ENCODE measurements at places on chromosomes 3 and 15.

DNA sequence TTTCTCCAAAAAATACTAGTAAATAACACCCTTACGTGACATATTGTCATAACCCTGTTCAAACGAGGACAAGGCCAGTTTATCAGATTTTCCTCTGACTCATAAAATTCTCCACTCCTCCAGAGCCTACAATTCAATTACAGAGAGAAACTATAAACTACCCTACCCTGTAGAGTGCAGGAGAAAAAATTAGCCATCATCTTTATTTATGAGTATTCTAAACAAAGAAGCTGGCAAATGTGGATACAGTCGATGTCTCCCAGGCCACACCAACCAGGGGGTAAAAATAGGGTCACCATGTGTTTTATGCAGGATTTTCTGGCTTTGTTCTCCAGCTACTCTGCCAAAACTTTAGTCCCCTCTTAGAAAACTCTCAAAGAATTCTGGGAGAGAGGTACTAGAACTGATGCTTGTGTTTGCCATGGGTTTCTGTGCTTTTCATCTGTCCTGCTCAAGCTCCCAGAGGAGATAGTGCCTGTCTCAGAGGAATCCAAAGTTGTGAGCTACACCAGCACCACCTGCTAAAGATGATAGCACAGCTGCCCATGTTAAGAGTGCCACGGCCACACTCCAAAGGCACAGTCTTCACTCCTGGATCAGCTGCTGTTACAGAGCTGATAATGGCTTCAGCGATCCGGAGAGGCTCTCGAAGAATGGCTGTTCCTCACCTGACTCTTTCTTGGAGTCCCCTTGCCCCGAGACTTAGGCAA, 150.2 kb downstream of the IMPG2 start:
- no peak for DNase-seq

- no peak for DNase-seq
These were observed 27.6 kb downstream of the C3orf33 start for GRCh38 chr3:155778462-155778861.

- DNase-seq = no peak
These were observed 38.6 kb downstream of the SSR3 start for GRCh38 chr3:156516284-156516683.

DNA sequence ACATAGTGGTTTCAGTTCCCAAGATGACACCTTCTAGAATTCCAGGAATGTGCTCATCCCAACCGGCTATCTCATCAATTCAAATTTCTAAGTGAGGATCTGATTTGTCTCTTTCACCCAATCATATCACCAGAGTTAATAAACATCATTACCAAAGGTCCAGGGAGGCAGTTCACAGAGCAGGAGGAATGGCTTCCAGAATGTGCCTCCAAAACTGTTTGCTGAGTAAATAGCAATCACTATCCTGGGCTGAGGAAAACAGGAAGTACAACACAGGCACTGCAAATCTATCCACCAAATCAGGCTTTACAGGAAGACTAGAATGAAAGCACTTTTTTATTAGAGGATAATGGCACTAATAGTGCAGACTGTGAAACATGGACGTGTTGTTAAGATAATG, 61.5 kb downstream of the OSBPL10 start:
- DNase-seq = no peak

DNA sequence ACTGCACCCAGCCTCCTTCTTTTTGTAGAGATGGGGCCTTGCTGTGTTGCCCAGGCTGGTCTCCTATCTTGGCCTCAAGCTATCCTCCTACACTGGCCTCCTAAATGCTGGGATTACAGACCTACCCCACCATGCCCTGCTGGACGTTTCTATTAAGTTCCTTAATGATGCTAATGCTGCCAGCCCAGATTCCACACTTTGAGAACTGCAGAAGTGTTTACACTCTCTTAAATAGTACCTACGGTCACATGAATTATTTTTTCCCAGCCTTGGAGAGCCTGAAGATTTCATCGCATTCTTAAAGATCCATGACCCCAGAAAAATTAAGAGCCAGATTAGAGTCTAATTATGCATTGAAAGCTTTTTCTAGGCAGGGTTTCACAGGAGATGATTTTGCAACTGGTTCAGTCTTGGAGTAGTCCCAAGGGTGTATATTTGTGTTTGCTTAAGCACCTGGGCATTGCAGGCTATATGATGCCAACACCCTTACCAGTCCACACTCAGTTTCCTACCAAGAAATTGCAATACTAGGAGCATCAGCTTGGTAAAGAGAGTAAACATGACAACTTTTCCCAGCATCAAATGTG, 36.6 kb downstream of the TM4SF4 start:
- DNase-seq = no peak

- no peak for DNase-seq
These were observed 21.8 kb downstream of the EMC7 start for GRCh38 chr15:34079904-34080303.

- no peak for DNase-seq
These were observed 4.8 kb downstream of the GCNT3 start for GRCh38 chr15:59616379-59616778.

GRCh38 chr3:14398797-14399106, 3.7 kb upstream of the SLC6A6 start:
- no peak for DNase-seq

GRCh38 chr3:14641346-14641745, 10.2 kb upstream of the CCDC174 start:
- no peak for DNase-seq

GRCh38 chr3:169122416-169122815, 541.1 kb downstream of the MECOM start:
- no peak for DNase-seq

DNA sequence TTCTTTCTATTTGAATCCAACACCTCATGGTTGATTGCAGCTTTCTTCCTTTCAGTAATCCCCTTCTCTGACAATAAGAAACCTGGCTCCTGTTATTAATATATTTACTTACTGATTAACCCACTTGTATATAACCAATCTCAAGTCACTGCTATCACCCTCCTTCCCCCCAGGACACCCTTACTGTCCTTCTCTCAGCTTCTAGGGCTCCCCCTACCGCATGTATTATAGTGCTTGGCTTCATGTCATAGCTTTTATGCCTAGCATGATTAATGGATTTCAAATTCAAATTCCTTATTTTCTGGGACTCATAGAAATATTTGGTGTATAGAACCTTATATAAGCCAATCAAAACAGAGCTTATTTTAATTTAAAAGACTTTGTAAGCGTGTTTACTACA, 75.7 kb upstream of the BNIP2 start:
- DNase-seq = no peak

GRCh38 chr15:90101130-90101968, 919 bp downstream of the IDH2 start:
- DNase-seq = peak; percentile 44

- DNase-seq = peak; percentile 26
These were observed 721 bp downstream of the ATR start for GRCh38 chr3:142577696-142578328.

GRCh38 chr15:91688811-91689210, 164.7 kb upstream of the SLCO3A1 start:
- DNase-seq = no peak

GRCh38 chr3:128316481-128316891, 150.2 kb downstream of the DNAJB8 start:
- peak; percentile 79 for DNase-seq

DNA sequence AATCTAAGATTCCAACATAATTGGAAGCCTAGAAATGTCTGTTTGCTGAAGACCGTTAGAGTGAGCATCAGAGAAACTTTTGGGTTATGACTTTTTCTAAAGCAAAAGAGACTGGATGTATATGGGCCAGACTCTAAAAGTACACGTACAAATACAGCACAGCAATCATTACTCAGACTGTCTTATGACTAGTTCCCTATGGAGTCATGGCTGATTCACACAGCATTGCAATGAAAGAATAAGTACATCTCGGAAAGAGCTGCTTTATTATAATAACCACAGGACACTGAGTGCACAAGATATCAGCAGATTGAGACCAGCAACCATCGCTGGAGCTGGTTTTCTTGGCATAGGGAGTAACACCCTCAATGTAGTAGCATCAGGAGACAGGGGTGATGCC, 618.6 kb downstream of the NLGN1 start:
- no peak for DNase-seq

DNA sequence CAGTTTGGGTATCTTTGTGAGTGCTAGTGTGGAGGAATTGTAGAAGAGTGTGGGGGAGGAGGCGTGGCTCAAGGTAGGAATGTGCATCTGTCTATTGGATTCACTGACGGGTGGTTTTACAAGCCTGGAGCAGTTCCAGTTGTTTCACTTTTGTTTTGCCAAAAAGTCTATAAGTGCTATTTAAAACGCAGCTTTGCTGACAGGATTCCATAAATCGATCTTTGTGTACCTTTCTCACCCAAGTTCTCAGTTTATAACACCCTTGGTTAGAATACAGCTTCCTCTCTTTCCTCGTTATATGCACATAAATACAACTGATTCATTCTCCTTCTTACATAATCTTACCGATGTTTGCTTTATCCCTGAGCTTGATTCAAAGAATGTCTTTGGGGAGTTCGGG, 123.2 kb upstream of the UBE2E2 start:
- DNase-seq = no peak

DNA sequence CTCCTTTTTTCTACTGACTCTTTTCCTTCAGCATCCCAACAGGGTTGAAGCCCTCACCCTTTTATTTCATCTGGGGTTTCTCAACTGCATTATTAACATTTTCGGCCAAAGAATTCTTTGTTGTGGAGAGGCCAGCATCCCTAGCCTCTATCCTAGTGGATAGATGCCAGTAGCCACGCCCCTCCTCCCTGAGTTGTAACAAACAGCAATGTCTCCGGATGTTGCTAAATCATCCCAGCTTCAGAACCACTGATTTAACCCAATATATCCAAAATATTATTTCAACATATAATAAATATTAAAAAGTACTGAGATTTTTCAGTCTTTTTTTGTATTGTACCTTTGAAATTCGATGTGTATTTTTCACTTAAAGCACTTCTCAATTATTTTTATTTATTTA, 2.0 kb upstream of the RNF111 start:
- no peak for DNase-seq
